Glutamatergic neuron (in vitro differentiated cells): ENCODE measurements at places on chromosomes 11 and 22.

DNA sequence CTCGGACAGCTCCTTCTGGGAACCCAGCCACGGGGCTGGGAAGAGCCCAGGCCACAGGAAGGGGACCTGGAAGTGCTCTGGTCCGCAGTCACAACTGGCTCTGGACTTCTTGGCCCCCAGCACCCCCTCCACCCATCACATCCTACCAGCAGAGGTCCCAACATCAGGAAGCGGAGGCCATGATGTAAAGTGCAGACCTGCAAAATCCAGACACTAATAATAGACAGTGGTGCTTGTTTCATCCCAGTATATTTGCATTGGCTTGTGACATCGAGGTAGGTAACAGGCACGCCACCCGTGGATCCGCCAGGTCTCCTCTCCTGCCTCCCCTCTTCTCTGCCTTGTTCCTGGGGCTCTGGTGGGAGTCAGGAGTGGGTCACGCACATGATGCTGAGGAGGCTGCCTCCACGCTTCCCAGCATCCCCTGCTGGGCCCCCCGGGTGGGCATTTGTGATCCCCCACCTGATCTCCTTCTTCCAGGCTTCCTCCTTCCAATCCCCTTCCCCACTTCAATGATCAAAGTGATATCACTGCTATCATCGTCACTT, 1454.0 kb downstream of the BRD1 start:
- DNase-seq: no peak

DNA sequence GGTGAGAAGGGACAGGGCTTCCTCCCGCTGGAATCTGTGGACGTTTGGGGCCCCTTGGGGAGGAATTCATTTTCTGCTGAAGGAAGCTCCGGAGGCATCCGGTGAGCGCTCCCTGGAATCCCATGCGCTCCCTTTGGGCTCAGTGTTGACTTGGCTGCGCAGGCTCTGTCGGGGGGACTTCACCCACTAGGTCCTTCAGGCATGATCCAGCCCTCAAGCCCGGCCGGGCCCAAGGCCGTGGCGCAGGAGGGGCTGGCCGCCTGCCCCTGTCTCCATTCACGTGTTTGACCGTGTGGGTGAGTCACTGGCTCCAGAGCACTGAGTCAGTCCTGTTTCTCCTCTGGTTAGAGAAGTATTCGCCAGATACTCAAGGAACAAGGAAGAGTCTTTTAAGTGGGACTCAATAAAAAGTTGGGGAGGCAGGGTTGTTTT, 1.4 kb downstream of the CTTN start:
- DNase-seq: no peak

DNA sequence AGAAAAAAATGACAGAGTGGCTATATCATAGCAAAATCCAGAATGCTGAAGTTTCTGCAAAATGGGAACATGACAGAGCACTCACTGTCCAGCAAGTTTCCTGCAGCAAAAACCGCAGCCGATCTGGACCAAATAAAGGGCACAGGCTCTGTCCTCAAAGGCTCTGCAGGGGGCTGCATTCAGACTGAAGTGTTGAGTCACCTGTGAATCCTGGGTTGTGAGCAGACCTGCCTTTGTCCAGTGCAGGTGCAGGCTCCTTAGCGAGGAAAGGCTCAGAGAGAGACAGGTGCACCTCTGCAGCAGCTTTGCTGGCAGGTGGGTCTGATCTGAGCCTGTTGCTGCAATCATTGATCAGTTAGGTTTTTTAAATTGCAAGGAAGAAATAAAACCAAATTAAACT, 29.3 kb upstream of the NFAM1 start:
- no peak for DNase-seq

DNA sequence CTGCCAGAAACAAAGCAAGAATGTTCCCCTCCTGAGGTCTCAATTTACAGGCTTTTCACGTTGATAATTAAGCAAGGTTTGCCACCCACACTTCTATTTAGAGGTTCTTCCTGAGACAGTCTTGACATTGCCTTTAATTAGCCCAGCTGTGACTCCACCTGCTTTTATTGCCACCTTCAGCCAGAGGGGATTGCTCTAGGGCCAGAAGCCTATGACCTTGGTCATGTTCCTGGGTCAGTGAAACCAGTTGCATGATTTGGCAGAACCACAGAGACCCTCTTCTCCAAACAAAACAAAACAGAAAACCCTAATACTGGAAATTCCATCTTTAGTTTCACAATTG, 89.8 kb downstream of the APIP start:
- no peak for DNase-seq
